ENCODE measurements at places on chromosomes 13 and 19. TPM values are rescaled to one million over a fixed set of nuclear protein-coding genes. Genes with fewer than 3 reads are reported as not detected.
A peak's percentile ranks its signal among the peaks of the same experiment; 100 is the strongest.

Gene AXL
- total RNA-seq, result 0.47 TPM

GRCh38 chr13:52868190-52868589, 19.8 kb upstream of the PCDH8 start:
- H3K4me3 ChIP-seq, result no peak overlapping the region
- no peak overlapping the region for H3K27ac ChIP-seq
- DNase-seq, result no peak
- H3K36me3 ChIP-seq, result no peaks in the 10 kb centered on the region

GRCh38 chr19:1227304-1228054, 10.3 kb downstream of the CBARP start:
- peaks cover 26% of the 10 kb centered on the region for H3K36me3 ChIP-seq
- no peak overlapping the region for H3K27ac ChIP-seq
- H3K4me3 ChIP-seq, result no peak overlapping the region
- H3K27me3 ChIP-seq, result no peaks in the 10 kb centered on the region
- no peaks in the 10 kb centered on the region for H3K4me1 ChIP-seq
- no peak for DNase-seq

DNA sequence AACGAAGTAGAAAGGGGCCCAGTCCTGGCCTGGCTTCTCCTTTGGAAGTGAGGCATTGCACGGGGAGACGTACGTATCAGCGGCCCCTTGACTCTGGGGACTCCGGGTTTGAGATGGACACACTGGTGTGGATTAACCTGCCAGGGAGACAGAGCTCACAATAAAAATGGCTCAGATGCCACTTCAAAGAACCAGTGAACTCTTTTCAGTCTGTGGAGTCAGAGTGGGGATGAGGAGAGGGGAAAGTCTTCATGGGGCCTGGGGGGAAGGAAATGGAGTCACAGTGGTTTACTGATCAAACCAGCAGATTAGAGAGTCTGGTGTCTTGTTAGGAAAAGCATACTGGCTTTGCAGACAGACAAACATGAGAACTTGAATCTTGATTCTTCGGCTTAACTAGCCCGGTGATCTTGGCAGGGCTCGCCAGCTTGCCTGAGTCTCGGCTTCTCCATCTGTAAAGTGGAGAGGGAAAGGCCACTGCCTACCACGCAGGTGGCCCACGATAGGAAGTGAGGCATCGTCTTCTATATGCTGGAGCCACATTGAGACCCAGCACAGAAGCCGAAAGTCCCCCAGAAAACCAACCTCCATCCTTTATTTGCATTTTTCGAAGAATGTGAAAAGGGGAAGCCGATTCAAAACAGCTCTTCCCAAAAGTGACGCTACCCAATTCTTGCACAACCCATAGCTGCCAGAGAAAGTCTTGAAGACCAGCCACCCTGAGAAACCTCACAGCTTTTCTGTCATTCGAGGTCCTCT, at the start of gene FFAR1:
TSS of gene FFAR1 (plus strand) at position 732 of the 759 bp plus-strand sequence. CDS start 3,650 bp downstream, outside the sequence.
- H3K4me3 ChIP-seq, result peak within 1 kb of the TSS; percentile 41
- no peaks in the 10 kb centered on the region for H3K27me3 ChIP-seq
- H3K27ac ChIP-seq, result no peak within 1 kb of the TSS

DNA sequence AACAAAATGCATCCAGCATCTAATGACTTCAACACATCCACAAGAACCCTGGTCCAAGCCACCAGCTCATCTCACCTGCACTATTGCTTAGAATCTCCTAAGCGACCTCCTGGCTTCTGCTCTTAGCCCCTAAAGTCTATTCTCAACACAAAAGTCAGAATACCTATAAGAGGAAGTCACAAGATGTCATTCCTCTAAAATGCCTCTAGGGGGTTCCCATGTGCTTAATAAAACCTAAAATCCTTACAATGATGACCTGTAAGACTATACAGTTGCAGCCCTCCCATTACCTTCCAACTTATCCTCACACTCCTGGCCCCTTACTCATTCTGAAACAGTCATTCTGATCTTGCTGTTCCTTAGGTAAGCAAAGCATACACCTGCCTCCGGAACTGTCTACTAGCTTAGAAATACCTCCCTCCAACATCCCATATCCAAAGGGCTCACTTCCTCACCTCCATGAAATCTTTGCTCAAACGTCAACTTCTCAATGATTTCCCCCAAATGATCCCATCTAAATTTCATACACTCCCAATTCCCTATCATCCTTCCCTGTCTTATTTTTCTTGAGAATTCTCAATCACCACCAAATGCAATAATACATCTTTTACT, 10.0 kb downstream of the ATP7B start:
- no peaks in the 10 kb centered on the region for H3K4me1 ChIP-seq
- no peak overlapping the region for H3K4me3 ChIP-seq

DNA sequence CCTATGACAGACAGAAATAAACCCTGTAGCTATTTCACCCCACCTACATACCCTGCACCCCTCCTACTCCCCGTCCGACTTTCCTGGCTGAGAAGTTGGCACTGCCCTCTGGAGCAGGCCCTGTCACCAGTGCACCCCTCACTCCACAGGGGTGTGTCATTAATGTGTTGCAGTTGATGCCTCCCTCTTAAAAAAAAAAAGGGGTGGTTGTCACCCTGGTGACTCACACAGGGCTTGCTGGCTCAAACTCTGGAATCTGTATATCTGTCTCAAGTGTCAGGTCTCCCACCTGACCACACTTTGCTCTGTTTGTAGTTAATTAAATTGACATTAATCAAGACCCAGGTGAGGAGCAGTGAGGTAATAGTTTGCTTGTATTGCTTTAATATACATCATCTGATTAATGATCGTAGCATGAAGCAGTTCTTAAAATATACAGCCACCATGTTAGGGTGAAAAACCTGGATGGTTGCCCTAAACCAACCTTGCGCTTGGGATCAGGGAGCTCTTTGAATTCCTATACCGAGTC, 2.0 kb upstream of the GATAD2A start:
- no peak for DNase-seq
- no peaks in the 10 kb centered on the region for H3K36me3 ChIP-seq
- H3K4me3 ChIP-seq, result no peak overlapping the region
- H3K4me1 ChIP-seq, result peaks cover 13% of the 10 kb centered on the region
- no peaks in the 10 kb centered on the region for H3K27me3 ChIP-seq

- H3K27me3 ChIP-seq, result no peaks in the 10 kb centered on the region
- H3K4me1 ChIP-seq, result no peaks in the 10 kb centered on the region
- H3K36me3 ChIP-seq, result no peaks in the 10 kb centered on the region
Observed at GRCh38 chr13:73450583-73450982, 391.8 kb downstream of the KLF5 start.

DNA sequence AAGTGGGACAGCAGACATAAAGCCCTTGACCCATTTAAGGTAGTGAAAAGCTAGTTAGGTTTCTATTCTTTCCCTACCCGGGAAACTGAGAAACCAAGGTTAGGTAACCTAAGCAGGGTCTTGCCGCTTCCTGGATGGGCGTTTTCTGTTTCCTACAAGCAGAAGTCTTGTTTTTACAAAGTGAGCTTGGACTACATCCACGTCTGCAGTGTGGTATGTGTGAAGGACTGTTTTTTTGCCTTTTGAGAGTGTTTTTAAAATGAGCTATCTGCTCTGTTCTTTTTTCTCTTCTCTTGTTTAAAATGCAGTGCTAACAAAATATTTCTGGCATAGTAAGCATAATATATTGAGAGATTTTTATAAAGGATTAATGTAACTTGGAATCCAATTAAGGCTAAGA, 49.4 kb downstream of the GPR12 start:
- no peak overlapping the region for H3K4me3 ChIP-seq
- no peak for DNase-seq
- H3K27ac ChIP-seq, result no peak overlapping the region
- peaks cover 2% of the 10 kb centered on the region for H3K4me1 ChIP-seq

- no peak for DNase-seq
- H3K27ac ChIP-seq, result peak overlapping the region; percentile 66
- no peak overlapping the region for H3K4me3 ChIP-seq
- H3K27me3 ChIP-seq, result no peaks in the 10 kb centered on the region
- no peaks in the 10 kb centered on the region for H3K36me3 ChIP-seq
Observed at GRCh38 chr13:108268466-108269112, 929 bp upstream of the TNFSF13B start.

GRCh38 chr13:52195401-52195837, 36.0 kb upstream of the NEK3 start:
- peak; percentile 31 for DNase-seq
- H3K36me3 ChIP-seq, result no peaks in the 10 kb centered on the region
- H3K27ac ChIP-seq, result peak overlapping the region; percentile 74
- H3K4me1 ChIP-seq, result peaks cover 19% of the 10 kb centered on the region
- H3K4me3 ChIP-seq, result peak overlapping the region; percentile 94

DNA sequence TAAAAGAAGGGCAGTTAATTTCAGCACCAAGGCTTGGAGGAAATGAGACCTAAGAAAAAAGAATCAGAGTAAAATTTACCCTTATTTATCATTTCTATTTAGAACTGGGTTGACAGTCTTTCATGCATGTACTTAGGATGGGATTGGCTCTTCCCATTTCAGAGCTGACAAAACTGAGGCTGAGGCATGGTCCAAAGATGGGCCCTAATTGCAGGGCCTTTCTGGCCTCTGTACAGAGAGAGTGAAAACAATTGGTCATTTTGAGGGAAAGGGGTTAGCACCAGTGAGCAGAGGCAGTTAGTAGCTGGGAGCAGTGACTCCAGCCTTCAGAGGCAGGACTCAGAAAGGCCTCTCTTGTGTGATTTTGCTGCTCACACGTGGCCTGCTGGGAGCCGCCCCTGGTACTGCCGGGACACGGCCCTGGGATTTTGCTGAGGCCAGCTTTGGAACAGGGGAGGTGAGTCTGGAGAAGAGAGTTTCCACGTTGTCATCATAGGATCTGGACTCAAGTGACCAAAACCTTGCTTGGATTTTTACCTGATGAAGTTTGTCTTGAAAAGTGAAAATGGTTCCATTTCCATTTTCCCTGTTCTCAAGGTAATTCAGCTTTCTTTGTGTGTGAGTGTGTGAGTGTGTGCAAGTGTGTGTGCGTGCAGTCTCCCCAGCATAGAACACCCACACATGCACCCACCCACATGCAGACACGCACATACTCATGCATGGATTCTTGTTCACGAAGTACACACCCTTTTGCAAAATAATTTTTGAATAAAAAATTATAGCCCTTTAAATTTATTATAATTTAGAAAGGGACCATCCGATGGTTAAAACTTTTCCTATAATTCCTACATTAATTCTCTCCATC, at the start of gene ZNF536:
TSS of gene ZNF536 (plus strand) at position 425 of the 865 bp plus-strand sequence. CDS start 71,179 bp downstream, outside the sequence.
- H3K4me1 ChIP-seq, result no peaks in the 10 kb centered on the region
- no peak within 1 kb of the TSS for H3K27ac ChIP-seq
- no peak within 1 kb of the TSS for H3K4me3 ChIP-seq

GRCh38 chr13:112775791-112776279, 86.0 kb downstream of the ATP11A start:
- H3K4me1 ChIP-seq, result no peaks in the 10 kb centered on the region
- no peaks in the 10 kb centered on the region for H3K27me3 ChIP-seq
- H3K27ac ChIP-seq, result no peak overlapping the region
- DNase-seq, result no peak

DNA sequence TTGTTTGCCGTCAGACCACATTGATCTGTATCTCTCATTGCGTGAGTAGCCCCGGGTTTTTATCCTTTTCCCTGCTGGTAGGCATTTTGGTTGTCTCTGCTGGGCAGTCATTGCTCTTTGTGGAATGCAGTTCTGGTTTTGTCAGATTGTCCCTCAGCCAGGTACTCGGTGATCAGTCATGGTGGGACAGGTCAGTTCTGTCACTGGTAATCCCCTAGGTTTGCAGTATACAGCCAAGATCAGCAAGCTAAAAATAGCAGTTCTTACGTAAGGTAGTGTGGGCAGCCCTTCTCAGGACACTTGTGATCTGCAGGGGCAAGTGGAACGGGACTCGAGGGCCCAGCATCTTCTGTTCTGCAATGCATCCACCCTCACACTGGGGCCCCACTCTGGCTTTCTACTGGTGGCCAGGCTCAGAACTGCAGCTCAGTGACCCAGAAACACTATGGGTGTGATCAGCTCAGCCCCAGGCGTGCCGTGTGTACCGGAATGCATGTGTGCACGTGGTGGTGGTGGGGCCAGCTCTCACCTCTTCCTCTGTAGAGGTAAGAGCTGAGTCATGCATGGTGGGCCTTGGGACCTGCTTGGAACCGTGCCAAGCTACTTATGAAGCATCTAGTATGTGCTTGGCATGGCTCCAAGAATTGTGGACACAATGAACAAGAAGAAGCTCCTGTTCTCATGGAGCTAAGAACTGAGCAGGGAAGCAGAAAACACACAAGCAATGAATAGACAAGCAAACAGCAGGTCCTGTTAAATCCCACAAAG, 6.3 kb downstream of the PLEKHF1 start:
- H3K27ac ChIP-seq, result peak overlapping the region; percentile 97
- no peaks in the 10 kb centered on the region for H3K27me3 ChIP-seq
- H3K4me3 ChIP-seq, result peak overlapping the region; percentile 12
- H3K36me3 ChIP-seq, result peaks cover 14% of the 10 kb centered on the region
- peaks cover 100% of the 10 kb centered on the region for H3K4me1 ChIP-seq

Measured in T-cell (primary cell).